ENCODE measurements at places on chromosomes 12 and 14.

GRCh38 chr14:69663300-69663643 is 51.9 kb downstream of the SUSD6 start:
- DNase-seq: no peak

DNA sequence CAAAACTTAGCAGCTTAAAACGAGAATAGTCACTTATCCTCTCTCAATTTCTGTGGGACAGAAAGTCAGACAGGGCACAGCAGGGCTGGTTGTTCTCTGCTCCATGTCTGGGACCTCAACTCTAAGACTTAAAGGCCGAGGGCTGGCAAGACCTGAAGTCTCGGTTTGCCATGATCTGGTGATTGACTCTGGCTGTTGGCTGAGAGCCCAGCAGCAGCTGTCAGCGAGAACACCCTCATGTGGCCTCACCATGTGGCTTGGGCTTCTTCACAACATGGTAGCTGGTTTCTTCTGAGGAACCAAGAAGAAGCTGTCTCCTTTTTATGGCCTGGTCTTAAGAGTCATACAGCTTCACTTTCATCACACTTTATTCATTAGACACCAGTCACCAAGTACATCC is 1.7 kb upstream of the VASH1 start:
- no peak for DNase-seq

GRCh38 chr12:67621112-67621511 is 27.4 kb upstream of the DYRK2 start:
- no peak for DNase-seq

DNA sequence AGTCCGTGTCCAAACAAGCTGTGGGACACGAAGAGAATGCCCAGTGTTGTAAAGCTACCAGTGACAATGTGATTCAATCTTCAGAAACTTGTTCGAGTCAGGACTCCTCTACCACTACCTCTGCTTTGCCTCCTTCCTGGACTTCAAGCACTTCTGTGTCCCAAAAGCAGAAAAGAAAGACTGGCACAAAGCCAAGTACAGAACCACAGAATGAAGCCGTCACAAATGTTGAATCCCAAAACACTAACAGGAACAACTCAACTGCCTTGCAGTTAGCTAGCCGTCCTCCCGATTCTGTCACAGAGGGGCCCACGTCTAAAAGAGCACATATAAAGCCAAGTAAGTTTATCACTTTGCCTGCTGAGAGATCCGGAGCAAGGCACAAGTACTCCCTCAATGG is 284.9 kb downstream of the LRFN5 start:
- DNase-seq: no peak

- DNase-seq: no peak
These were observed 475.6 kb downstream of the PDZRN4 start for GRCh38 chr12:41663598-41664265.

DNA sequence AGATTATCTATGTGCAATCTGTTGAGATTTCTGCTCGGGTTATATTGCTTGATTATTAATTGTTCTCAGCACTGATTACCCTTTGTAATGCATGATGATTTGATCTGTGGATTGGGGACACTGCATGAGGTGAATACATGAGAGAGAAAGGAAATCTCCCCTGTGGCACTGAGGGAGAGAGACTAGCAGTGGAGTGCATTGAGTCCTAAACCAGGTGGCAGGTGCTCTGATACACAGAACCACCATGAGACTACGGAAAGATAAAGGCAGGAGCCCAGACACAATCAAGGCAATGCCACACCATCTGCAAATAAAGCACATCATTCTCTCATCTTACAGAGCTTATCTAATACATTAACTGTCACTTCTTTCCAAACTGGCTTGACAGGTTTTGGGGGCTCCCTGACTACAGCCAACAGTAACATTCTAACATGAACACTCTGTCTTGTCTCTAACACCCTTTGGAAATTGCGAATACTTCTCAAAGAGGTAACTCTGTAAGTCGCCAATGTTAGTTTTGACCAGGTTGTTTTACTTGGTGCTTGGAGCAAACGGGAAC is 37.6 kb upstream of the TSPAN8 start:
- no peak for DNase-seq

- no peak for DNase-seq
These were observed 20.9 kb upstream of the ANO2 start for GRCh38 chr12:5965950-5966383.

GRCh38 chr12:26828280-26829073 is 4.5 kb downstream of the ITPR2 start:
- DNase-seq: no peak

GRCh38 chr12:74538491-74539258 is 1.0 kb downstream of the ATXN7L3B start:
- no peak for DNase-seq

GRCh38 chr12:113049976-113050742 is 6.4 kb upstream of the DTX1 start:
- no peak for DNase-seq

DNA sequence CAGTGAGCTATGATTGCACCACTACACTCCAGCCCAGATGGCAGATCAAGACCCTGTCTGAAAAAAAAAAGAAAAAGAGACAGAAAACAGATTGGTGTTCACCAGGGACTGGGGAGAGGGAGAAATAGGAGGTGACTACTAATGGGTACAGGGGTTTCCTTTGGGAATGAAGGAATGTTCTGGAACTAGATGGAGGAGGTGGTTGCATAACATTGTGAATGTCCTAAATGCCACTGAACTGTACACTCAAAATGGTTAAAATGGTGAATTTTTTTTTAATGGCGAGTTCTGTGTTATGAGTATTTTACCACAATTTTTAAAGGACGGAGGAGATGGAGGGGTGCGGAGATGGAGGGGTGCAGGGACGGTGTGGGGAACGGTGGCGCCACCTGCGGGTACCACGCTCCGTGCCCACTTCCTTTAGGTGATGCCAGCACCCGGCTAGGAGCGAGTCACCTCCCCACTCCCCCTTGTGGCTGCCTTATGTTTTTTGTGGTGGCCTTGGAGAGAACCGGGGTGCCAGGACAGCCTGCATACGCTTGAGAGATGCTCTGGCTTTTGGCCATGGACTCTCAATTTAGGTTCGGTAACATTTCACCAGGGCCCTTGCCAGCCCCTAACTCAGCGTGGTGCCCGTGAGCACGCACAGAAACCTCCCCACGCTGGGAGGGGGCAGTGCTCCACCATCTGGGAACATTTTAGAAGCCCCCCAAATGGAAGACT is 16.1 kb downstream of the UBC start:
- no peak for DNase-seq

GRCh38 chr12:91772411-91772810 is 373.2 kb downstream of the BTG1 start:
- no peak for DNase-seq

DNA sequence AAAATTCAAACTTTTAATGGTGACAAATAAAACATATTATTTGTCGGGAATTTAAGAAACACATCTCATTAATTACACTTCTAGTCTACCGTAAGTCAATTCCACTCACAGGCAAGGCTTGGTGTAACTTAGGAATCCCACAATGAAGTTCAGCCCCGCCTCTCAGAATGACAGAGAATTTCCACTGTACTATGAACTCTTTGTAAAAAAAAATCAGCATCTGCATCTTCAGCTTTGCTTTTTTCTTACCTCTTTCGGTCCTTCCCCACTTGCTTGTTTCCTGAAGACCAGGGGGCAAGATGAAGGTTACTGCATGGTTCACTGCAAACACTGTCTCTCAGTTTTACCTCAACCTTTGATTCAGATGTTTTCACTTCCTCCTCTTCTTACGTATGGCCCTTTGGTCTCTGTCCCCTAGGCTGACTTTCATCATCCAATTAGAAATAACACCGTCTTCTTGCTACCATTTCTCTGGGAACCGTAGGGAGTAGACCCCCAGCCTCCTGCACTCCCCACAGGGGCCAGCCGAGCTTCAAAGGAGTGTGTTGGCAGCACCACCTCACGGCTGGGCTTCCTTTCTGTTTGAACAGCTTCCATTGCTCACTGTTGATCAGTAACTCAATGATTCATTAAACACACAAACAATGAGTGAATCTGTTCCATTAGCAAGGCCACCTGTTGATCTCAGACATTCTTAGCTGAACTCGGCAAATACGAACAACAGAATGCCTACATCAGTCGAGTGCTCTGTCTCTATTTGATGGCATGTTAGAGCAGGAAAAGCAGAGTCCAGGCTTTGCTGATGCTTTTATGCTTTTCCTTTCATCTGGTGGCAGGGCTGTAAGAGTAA is 343.0 kb downstream of the BMP4 start:
- no peak for DNase-seq

GRCh38 chr14:79665556-79665955 is 545.7 kb downstream of the DIO2 start:
- DNase-seq: no peak

DNA sequence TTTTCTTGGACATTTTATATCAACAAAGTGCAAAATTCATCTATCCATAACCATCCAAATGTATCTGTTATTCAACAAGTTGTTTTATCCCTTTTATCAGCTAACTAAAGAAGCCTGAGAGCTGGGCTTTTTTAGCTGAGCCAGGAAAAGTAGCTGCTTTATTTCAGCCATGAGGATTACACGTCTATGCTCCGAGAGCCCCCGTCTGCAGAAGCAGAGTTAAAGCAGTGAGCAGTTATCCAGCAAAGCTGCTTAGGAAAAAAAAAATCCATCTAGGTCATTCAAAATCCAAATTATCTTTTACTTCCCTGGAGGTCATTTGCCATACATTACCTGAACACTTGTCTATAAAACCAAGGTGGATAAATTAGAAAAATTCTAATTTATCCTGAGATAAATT is 15.7 kb upstream of the HECTD1 start:
- no peak for DNase-seq

DNA sequence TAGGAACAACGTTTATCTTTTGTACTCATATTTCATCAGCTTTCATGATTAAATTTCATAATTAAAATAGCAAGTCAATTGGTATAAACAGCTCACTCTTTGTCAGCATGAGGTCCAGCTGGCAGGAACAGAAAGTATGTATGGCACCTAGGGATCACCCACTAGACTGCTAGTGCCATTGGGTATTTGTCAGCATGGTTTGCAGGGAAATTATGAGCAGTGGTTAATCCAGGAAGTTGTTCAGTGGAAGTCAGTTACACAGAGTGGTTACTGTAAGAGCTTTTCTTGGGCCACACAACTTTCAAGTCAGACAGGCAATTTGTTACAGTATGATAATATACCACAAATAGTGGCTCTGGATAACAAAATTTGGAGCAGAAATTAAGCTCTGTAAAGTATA is 340.3 kb upstream of the RGS6 start:
- no peak for DNase-seq

DNA sequence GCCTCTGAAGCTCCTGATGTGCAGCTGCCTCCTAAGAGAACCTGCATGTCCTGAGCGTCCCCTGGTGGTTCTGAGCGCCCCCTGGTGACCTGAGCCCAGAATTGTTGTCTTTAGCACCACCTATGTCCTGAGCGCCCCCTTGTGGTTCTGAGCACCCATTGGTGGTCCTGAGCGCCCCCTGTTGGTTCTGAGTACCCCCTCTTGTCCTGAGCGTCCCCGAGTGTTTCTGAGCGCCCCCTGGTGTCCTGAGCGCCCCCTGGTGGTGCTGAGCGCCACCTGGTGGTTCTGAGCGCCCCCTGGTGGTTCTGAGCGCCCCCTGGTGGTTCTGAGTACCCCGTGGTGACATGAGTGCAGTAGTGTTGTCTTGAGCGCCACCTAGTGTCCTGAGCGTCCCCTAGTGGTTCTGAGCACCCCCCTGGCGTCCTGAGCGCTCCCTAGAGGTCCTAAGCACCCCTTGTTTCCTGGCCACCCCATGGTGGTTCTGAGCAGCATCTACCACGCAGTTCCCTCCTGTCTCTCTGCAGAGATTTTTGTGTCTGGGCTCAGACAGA is 782.5 kb downstream of the TMEM121 start:
- DNase-seq: no peak

GRCh38 chr14:65103150-65103760 is 938 bp upstream of the MAX start:
- no peak for DNase-seq

DNA sequence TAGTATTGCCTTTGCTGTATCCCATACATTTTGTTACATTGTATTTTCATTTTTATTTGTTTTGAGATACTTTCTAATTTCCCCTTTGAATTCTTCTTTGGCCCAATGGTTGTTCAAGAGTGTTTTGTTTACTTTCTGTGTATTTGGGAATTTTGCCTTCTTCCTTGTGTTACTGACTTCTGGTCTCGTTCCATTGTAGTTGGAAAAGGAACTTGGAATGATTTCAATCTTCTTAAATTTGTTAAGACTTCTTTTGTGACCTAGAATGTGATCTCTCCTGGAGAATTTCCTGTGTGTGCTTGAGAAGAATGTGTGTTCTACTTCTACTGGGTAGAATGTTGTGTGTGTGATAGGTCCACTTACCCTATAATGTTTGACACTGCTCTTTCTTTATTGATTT is 304.4 kb upstream of the RTL1 start:
- no peak for DNase-seq

- DNase-seq: no peak
These were observed 26.2 kb downstream of the PRKAB1 start for GRCh38 chr12:119694111-119694510.

GRCh38 chr12:76337583-76337982 is 10.6 kb downstream of the BBS10 start:
- DNase-seq: no peak

DNA sequence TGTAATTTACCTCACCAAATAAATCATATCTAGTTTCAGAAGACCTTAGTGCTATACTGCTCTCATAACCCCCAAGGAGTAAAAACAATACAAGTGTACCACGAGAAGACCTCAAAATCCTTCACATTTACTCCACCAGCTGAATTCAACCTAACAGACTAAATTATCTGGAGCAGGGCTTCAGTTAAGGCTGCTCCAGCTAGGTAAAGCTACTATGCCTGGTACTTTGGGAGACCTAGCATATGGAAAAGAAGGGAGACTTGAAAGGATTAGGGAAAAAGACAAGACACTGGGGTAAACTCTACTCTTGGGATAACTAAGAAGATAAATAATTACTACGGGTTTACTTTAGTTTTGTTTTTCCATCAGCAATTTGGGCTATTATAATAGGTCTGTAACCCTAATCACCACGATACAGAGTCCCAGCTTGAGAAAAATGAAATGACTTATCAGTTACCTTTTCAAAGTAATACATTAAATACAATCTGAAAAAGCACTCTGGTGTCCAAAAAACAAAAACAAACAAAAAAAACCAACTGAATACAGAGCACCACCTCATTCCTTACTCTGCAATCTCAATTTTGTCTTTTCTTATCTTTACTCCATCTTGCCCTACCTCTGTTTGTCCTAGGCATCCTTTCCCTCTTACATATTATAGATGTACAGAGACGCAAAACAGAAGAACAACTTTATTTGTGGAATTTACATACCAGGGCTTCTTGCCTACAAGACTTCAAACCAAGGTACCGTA is 2.1 kb downstream of the EML5 start:
- DNase-seq: no peak

Measured in tibial nerve (tissue), 4 donors.